NCI-H748 treated with DMSO at 0.1 percent for 48 hours (cell line): ENCODE measurements at places on chromosomes 13 and 19.

DNA sequence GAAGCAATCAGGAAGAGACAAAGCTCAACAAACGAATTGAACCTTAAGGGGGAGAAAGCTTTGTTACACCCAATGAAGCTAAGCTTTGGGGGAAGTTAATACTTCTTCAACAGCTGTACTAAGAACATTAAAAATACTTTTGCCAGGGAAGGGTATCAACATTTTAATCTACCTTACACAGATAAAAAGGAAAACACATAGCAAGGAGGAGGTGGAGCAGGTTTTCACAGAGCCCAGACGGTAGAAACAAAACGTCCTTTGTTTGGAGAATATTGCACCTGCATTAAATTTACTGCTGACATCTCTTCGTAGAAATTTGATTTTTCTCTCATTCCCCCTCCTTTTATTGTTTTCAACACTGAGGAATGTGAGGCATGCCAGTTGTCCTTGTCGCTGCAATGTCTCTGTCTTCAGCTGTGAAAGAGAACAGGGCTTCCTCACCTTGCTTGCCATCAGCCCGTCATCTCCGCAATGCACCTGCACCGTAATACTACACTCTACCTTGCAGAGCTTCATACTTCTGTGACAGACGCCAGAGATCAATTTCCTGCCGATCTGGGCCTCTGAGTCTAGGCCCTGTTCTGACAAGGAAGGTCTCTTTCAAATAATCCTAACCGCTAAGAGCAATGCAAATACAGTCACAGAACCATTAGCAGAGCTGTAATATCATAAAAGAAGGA is 270.8 kb downstream of the SPRY2 start:
- no peak for DNase-seq

- no peak for DNase-seq
Observed at GRCh38 chr13:58463841-58464240, 832.3 kb downstream of the PCDH17 start.

DNA sequence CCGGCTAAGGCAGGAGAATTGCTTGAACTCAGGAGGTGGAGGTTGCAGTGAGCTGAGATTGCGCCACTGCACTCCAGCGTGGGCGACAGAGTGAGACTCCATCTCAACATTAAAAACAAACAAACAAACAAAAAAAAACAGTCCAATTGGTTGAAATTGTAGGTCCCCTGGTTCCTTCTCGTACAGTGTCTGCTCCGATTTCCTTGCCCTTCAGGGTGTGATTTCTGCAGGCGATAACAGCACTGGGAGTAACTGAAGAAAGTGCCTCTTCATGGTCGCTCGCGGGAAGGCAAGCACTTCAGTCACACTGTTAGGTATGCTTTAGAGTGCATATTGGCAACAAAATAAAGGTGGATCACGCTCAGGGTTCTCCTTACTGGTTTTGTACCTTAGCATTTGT is 39.7 kb downstream of the TPT1 start:
- no peak for DNase-seq

GRCh38 chr13:101499406-101499805 is 46.9 kb downstream of the ITGBL1 start:
- DNase-seq, result no peak

- no peak for DNase-seq
Observed at GRCh38 chr13:98155475-98156109, 12.7 kb downstream of the FARP1 start.

GRCh38 chr13:46202966-46203365 is 8.8 kb upstream of the LRRC63 start:
- DNase-seq, result no peak

- no peak for DNase-seq
Observed at GRCh38 chr19:6935069-6935468, 47.7 kb downstream of the ADGRE1 start.

GRCh38 chr19:48509467-48510194 is 2.0 kb downstream of the LMTK3 start:
- no peak for DNase-seq

DNA sequence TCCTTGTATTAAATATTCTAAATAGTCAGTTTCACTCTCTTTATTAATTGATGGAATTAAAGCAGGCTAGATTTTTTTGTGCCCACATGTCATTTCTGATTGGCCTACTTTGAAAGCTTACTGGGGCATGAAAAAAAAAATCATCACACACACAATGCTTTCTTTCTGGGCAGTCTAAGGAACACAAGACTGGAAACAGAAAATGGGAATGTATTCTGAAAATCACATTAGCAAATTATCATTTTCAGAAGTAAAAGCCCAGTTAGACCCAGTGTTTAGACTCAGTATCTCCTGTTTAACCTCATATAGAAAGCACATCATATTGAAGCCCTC is 339.4 kb downstream of the SPRY2 start:
- no peak for DNase-seq

DNA sequence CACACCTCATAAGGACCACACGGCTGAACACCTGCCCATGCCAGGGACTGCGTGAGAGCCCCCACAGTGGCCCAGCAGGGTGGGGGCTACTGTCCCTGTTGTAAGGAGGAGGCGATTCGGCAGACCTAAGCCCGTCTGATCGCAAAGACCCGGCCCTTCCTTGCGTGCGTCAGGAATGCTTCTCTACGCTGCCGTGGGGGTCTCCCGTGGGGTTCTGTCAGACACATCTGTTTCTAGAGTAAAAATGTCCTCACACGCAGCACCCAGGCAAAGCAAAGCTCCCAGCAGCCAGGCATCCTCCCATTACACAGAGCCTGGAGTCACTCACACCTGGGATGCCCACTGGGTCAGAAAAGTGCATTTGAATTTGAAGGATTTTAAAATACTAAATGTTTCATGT is 147.7 kb upstream of the SOX1 start:
- no peak for DNase-seq

DNA sequence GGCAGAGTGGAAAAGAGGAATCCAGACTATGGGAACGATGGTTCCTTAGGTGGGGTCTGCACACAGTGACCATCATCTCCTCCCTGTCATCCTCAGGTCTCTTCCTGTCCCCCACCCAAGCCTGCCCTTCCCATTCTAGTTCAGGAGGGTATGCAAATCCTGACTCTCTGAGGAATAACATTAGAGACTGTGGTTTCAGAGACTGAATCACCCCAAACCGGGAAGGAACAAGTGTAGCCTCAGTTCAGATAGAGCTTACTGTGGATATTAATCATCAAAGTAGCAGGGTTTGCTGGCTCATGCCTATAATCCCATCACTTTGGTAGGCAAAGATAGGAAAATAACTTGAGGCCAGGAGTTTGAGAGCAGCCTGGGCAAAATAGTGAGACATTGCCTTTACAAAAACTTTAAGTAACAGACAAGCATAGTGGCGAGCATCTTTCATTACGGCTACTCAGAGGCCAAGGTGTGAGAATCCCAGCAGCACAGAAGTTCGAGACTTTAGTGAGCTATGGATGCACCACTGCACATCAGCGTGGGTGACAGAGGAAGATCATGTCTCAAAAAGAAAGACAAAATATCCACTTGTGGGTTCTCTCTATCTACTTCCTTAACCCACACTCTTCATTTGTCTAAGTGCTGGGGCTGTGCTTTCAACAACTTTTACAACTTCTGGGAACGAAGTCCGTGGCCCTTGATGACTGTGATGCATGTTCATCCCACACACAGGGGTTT is 19.3 kb upstream of the LGALS13 start:
- no peak for DNase-seq

GRCh38 chr13:67557118-67557517 is 327.0 kb upstream of the PCDH9 start:
- no peak for DNase-seq

DNA sequence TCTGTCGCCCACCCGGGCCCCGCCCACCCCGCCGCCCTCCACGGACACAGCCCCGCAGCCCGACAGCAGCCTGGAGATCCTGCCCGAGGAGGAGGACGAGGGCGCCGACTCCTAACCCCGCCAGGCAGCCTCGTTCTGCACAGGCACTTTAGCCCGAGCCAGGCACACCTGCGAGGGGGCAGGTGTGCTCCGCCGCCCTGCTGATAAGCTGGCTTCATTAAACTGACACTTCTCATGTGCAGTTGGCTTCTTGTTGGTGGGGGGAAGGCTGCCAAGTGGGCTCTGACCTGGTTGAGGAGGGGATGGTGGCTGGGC is 8.2 kb downstream of the IL4I1 start:
- DNase-seq, result no peak

DNA sequence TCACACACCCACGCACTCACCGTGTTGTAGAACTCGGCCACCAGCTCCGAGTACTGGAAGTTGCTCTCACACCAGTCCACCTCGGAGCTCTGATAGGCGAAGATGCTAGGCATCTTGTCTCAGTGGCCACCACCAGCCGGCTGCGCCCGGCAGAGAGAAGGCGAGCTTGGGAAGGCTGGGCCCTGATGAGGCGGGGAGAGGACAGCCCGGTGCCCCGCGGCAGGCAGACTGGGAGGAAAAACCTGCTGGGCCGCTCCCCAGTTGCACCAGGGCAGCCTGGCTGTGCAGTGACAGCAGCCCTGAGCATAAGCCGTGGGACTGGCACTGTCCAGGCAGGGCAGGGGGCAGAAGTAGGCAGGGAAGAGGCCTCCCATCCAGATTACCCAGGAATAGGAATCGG is at the start of gene ACER1:
ACER1 (minus strand) TSS at position 174 of the 400 bp plus-strand sequence; CDS start at position 113, 61 bp downstream.
- no peak for DNase-seq

GRCh38 chr13:32038343-32038742 is 6.8 kb downstream of the FRY start:
- no peak for DNase-seq

- no peak for DNase-seq
Observed at GRCh38 chr19:5369962-5370367, 29.4 kb upstream of the PTPRS start.

DNA sequence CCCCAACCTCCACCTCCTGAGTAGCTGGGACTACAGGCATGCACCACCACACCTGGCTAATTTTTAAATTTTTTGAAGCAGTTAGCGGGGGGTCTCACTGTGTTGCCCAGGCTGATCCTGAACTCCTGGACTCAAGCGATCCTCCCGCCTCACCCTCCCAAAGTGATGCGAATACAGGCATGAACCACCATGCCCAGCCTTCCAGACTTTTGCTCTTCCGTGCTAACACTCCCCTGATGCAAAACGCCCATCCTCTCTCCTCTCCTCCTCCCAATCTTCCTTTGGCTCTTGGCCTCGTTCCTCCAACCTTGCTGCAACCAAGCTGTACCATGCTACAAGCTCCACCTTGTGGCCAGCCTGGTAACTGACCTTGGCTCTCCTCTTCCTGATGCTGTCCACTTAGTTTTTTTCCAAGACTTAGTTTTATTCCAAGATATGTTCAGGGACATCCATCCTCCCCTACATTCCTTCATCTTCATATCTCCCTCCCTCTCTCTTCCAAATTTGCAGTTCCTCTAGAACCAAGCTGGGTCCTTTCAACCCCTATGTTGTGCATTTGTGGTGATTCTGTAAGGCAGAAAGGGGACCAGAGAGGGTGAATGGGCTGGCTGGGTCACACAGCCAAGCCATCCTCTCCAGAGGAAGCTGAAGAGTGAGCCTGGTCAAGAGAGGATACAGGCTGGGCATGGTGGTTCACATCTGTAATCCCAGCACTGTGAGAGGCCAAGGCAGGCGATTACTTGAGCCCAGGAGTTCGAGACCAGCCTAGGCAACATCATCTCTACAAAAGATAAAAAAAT is 32.8 kb downstream of the TINCR start:
- no peak for DNase-seq

- no peak for DNase-seq
Observed at GRCh38 chr13:97911311-97912138, 42.0 kb upstream of the IPO5 start.

DNA sequence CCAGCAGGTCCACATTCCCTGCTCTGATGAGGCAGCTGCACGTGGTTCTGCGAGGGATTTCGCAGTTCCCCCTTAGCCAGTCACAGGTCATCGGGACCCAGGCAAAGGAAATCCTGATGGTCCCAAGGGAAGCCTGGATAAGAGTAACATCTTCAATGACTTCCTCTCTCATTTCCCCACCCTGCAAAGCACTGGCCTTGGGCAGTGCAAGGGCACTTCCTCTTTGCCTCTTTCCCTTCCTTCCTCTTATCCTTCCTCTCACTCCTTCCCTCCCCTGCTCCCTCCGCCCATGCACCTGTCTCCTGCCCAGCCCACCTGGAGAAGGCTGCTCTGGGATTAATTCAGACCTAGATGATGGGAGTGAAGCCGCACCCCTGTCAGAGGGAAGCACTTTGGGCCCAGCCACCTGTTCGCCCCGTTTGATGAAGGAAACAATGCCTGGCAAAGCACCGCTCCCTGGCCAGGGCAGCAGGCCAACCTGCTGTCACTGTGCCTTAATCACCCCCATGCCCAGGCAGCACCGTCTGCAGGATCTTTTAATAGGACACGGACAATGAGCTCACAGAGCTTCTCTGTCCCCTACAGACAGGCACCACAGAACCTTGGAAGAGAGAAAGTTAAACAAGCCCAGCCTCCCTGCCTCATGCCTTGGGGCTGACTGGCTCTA is 113.5 kb upstream of the PABPC3 start:
- no peak for DNase-seq

DNA sequence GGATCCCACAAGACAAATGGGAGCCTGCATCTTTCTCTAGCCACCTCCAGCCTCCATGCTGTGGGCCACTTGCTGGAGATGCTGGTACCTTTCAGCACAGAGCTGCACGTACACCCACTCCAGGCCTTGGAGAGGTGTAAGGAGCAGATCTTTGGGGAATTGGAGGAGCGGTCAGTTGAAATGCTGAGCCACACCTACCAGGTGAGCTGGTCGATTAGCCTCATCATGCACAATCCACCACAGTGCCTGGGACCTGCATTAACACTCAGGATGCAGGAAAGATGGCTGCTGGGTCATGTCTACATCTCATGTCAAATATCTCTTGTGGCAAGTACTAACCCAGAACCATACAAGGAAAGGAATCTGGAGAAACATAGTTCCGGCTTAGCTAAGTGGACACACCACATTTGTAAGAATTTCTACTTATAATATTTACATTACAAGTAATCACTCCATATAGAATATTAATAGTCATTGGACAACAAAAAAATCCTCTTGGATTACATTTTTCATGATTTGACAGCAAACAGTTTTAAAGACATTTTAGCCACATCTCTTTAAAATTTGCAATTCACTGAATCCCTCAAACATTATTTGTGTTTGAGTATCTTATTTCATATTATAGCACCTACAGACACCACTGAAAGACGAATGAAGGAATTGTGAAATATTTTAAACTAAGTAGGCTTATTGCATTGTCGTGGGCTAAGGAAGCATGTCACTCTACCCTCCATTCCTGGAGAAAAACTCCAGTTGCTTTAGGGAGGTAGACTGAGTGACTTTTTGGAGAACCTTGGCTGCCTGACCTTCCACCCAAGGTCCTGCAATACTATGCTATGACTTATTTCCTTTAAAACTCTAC is 21.8 kb upstream of the MBNL2 start:
- DNase-seq, result no peak

- no peak for DNase-seq
Observed at GRCh38 chr13:28447989-28448388, 46.9 kb downstream of the FLT1 start.

- DNase-seq, result no peak
Observed at GRCh38 chr13:106061781-106062180, 473.7 kb downstream of the EFNB2 start.

- no peak for DNase-seq
Observed at GRCh38 chr13:49063497-49063896, 87.8 kb downstream of the FNDC3A start.

GRCh38 chr19:49590971-49591730 is at the start of gene PRR12:
Gene PRR12, plus strand, starts transcription at chr19:49591182. Its CDS starts 473 bp downstream, at chr19:49591655.
- peak; percentile 56 for DNase-seq

- no peak for DNase-seq
Observed at GRCh38 chr13:33328701-33329100, 43.1 kb upstream of the STARD13 start.

- peak; percentile 100 for DNase-seq
Observed at GRCh38 chr13:31046711-31047279, 114.3 kb downstream of the TEX26 start.
